Daoy (cell line): ENCODE measurements at places on chromosomes 3 and 15. TPM values are rescaled to one million over a fixed set of nuclear protein-coding genes. Genes with fewer than 3 reads are reported as not detected.

Gene PDZRN3
- total RNA-seq, result 3.1 and 3.5 TPM in 2 replicates

Gene MKRN2OS
- not detected in 2 replicates for total RNA-seq

Gene GPR62
- not detected in 2 replicates for total RNA-seq

Gene EAF2
- 11.3 and 23.3 TPM in 2 replicates for total RNA-seq

Gene HESX1
- 0.11 TPM in 1 of 2 replicates, not detected in the other for total RNA-seq

Gene WDR49
- total RNA-seq, result not detected in 2 replicates

Gene CATSPER2
- 2.3 and 3.8 TPM in 2 replicates for total RNA-seq

Gene PLSCR5
- not detected in 2 replicates for total RNA-seq

Gene SCN11A
- not detected in 2 replicates for total RNA-seq

Gene C3orf22
- not detected in 2 replicates for total RNA-seq

Gene NANOGP8
- not detected in 2 replicates for total RNA-seq

Gene SLC15A2
- total RNA-seq, result 0.15 and 0.17 TPM in 2 replicates

Gene ATOSA
- 9.7 and 12.2 TPM in 2 replicates for total RNA-seq
